ENCODE measurements at places on chromosomes 13 and 19.
A peak's percentile ranks its signal among the peaks of the same experiment; 100 is the strongest.

- DNase-seq, result peak; percentile 16
Measured at GRCh38 chr19:46984077-46985010, 35.3 kb upstream of the NPAS1 start.

- no peak for DNase-seq
Measured at GRCh38 chr13:44195245-44195644, 178.4 kb upstream of the SERP2 start.

GRCh38 chr13:103153466-103153865 is 87.2 kb upstream of the SLC10A2 start:
- DNase-seq, result no peak

GRCh38 chr19:35281303-35281702 is 1.0 kb upstream of the HAMP start:
- no peak for DNase-seq

DNA sequence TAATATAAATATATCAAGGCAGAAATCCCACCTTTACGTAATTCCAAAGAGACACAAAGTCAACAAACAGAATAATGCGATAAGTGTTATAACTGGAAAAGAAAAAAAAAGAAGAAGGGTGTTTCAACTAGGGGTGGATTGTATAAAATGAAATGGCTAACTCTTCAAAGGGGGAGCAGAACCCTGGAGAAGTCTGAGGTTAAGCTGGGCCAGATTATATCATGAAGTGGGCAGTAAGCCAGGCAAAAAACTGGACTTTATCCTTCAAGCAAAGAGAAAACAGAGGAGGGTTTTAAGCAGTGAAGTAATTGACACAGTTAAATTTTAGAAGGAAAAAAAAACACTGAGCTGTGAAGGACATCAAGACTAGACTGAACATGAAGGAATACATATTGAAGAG is 41.9 kb downstream of the TBC1D4 start:
- DNase-seq, result no peak

- no peak for DNase-seq
Measured at GRCh38 chr19:28313633-28314032, 899.3 kb downstream of the UQCRFS1 start.

GRCh38 chr13:76231522-76232167 is 595.5 kb downstream of the LMO7 start:
- DNase-seq, result no peak

GRCh38 chr19:38018694-38019395 is 111.8 kb downstream of the SIPA1L3 start:
- DNase-seq, result no peak

DNA sequence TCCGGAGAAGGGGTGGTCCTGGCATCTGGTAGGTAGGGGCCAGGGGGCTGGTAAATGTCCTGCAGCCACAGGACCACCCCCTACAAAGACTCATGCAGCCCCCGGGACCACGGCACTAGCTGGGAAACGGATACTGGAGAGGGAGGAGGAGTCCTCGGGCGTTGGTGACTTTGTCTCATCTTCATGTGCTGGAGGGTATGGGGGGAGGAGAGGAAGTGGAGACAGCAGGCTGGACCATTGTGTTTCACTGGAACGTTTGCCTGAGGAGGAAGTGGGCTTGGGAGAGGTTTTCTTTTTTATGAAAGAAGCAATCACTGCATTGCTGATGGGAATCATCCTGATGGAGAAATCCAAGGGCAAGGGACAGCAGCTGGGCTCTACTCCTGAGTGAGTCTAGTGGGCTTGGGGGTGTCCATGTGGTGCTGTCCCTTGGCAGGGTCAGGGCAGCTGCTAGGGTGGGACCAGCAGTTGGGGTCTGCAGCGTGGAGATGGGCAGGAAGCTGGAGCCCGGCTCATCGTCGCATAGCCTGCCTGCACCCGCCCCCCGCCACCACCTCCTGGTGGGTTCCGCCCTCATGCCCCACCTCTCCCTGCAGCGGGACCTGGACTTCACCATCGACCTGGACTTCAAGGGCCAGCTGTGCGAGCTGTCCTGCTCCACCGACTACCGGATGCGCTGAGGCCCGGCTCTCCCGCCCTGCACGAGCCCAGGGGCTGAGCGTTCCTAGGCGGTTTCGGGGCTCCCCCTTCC is 1.7 kb upstream of the ADM5 start:
- DNase-seq, result no peak

DNA sequence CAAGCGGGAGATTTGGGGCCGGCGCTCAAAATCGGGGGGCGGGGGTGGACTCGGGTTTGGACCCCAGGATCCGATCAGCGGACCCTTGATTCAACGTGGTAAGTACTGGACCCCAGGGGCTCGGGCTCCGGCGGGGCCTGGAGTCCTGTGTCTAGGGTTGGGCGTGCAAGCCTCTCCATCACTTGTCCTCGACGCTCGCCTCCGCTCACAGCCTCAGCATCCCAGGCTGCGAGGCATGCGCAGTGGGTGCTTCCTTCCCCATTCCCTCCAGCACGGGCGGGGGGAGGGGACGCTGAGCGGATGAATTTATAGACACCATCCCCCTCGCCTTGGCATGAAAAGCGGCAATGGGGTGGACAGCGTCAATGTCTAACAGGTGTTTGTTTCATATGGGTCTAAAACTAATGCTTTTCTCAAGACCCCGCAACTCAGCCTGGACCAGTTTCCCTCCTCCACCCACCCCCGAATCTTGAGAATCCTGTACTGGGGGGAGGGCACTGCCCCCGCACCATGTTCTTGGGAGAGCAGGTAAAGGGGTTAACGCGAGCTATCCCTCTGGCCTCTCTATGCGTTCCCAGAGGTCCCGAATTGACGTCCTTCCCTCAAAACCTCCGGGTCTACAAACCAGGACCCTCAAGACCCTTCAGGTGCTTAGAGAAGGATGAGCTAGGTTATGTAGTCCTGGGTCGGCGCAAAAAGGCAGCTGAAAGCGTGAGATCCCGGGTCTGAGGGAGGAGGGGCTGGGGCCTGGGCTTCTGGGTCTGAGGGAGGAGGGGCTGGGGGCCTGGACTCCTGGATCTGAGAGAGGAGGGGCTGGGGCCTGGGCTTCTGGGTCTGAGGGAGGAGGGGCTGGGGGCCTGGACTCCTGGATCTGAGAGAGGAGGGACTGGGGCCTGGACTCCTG is 579 bp downstream of the CPT1C start:
- DNase-seq, result no peak

- DNase-seq, result no peak
Measured at GRCh38 chr13:110850006-110850405, 64.9 kb downstream of the ANKRD10 start.

- DNase-seq, result no peak
Measured at GRCh38 chr13:31880851-31881494, 141.6 kb downstream of the RXFP2 start.

DNA sequence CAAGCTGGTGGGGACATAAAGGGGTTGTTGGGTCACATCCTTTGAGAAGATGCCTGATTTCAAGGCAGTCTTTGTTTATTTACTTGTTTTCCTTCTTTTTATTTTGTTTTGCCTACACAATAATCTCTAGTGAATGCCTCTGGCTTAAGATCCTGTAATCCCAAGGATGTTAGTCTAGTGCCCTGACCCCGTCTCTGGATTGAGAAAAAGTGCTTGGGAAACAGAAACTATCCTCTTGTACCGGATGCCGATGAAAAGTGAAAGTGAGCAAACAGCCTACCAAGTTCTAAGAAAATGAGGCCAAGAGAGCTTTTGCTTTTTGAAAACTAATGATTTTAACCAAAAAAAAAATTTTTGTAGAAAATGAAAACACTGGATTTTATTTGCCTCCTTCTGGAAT is 42.1 kb upstream of the C1QTNF9 start:
- no peak for DNase-seq

DNA sequence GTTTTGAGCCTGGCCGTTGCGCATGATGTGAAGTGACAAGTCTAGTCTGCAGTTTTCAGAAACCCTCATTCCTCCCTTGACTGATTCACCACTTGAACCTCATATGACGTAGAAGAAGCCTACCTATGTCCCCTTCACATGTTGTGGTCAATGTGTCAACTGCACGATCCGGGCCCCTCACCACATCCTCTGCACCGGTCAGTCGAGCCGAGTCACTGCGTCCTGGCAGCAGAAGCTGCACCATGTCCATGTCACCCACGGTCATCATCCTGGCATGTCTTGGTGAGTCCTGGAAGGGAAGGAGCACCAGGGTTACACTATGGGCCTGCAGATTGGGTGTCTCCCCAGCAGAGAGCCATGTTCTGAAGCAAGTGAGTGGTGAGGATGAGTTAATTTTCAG is at the start of gene KIR2DL4:
KIR2DL4 (plus strand) TSS at position 201 of the 400 bp plus-strand sequence; CDS start at position 243, 42 bp downstream.
- DNase-seq, result no peak

DNA sequence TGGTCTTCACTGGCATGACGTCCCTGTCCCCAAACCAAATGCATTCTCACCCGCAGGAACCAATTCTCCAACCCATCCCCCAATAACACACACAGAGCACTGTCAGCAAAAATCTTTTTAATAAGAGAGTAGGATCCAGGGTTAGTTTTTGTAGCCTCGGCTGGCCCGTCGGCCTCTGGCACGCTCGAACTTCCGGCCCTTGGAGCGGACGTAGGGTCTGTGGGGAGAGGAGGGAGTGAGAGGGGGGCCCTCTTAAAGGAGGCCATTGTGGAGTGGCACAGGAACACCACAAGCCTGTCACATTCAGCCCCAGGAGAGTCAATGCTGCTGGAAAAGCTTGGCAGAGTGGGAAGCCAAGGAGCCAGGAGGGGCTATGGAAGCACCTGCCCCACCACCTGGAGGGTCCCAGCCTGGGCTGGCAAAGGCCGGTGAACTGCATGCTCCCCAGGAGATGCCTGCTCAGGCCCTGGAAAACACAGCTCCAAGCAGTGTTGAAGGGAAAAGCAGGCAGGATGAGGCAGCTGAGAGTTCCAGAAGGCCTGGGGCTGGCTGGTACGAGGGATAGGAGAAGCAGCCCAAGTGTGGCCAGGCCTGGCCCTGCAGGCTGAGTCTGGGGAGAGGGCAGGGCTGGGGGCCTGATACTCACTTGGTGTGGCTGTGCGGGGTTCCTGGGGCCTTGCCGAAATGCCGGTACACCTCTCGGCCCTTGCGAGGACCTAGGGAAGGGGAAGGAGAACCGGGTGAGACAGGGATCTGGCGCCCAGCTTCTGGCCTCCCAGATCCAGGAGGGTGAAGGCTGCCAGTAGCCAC is 560 bp upstream of the FAM83E start:
- no peak for DNase-seq

DNA sequence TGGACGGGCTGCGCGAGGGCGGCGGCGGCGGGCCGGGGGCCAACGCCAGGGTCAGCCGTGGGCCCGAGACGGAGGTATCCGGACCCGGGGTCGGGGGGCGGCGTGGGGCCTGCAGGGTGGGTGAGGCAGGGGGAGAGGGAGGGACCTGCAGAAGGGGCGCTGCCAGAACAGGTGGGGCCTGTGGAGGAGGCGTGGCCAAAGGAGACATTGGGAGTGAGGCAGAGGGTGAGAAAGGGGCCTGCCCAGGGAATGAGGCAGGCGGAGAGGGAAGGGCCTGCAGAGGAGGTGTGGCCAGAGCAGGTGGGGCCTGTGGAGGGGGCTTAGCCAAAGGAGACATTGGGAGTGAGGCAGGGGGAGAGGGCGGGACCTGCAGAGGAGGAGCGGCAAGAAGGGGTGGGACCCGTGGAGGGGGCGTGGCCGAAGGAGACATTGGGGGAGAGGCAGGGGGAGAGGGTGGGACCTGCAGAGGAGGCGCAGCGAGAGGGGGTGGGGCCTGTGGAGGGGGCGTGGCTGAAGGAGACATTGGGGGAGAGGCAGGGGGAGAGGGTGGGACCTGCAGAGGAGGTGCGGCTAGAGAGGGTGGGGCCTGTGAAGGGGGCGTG is 4.2 kb downstream of the PRR36 start:
- DNase-seq, result no peak

DNA sequence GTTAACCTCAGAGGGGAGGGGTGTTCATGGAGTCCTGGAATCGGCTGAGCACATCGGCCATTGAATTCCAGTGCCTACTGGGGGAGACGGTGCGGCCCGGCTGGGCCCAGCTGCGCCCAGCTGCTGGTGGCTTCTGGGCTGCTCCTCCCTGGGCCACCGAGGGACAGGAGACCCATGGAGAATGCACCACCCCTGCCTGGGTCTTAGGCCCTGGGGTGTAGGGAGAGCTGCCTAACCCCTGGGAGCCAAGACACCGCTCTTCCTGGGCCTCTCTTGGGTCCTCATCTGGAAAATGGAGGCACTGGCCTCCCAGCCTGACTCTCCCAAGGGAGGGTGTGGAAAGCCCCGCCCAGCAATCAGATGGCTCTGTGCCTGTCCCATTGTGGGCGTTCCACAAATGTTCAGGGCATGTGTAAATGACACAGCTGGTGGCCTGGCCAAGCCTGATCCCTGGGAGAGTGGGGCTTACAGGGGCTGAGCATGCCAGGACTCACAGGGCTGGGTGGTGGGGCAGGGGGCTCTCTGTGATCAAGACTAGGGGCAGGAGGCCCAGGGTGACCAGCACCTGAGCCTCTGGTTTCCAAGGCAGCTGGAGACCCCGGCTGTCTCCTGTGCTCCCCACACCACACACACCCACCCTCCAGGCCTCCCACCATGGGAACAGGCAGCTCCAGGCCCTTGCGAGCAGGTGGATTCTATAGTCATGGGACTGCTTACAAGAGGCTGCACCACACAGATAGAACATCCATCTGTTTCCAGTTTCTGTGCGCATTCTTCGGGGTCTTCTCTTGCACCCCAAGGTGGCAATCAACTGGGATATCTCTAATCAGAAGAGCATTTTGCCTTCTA is 150.9 kb downstream of the URI1 start:
- no peak for DNase-seq

DNA sequence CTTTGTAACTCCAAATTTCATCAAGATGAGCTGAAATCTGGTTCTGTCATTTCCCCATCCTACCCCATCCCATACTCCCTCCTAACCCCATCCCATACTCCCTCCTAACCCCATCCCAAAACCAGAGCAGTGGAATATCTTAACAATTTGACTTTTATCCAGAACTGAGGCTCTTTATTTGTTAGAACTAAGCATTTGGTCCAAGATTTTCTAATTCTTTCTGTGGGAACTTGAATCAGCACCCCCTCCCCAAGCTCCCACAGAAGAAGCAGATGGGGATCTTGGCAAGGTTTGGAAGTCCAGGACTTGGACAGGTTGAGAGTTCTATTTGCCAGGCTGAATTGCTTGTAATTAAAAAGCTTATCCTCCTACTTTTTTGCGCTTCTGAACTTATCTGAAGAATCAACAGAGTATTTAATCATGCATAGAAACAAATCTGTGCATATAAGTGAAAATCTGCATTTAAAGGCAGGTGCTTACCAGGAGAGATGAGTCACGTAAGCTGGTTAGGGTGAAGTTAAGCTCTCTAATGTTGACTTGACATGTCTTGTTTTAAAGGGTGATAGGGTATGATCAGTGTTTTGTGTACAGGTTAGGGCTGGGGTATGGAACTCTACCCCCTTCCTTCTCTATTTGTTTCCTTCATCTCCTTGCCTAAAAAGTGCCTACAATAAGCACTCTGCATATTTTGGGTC is 111.1 kb downstream of the COG6 start:
- no peak for DNase-seq

DNA sequence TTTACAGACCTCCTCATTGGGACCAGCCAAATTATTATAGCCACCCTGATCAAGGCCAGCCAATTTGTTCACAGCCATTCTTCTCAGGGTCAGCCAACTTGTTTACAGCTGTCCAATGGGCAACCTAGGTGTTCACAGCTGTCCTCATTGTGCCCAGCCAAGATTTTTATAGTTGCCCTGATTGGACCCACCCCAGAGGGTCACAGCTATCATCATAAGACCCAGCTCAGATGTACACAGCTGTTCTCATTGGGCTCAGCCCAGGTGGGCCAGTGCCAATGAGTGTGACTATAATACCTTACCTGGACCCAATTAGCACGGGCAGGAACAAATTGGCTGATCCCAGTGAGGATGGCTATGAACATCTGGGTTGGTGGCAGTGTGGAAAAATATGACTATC is 1151.8 kb downstream of the UQCRFS1 start:
- DNase-seq, result no peak

Measured in epithelial cell of prostate (primary cell).